ENCODE measurements at places on chromosomes 6 and 20. TPM values are rescaled to one million over a fixed set of nuclear protein-coding genes. Genes with fewer than 3 reads are reported as not detected.

SAPCD1 gene
- not detected for total RNA-seq

CNR1 gene
- total RNA-seq, result not detected

SLC32A1 gene
- not detected for total RNA-seq

MEI4 gene
- not detected for total RNA-seq

DEFB124 gene
- not detected for total RNA-seq

OR2J3 gene
- total RNA-seq, result not detected

IL20RA gene
- total RNA-seq, result not detected

MACROD2 gene
- not detected for total RNA-seq

GUCA1A gene
- total RNA-seq, result under 0.01 TPM

CASS4 gene
- 26.1 TPM for total RNA-seq

PTK7 gene
- 44.4 TPM for total RNA-seq

PXDC1 gene
- total RNA-seq, result 66.4 TPM

BMP5 gene
- total RNA-seq, result under 0.01 TPM

SLC22A2 gene
- total RNA-seq, result not detected

RNF217 gene
- 16.7 TPM for total RNA-seq

EPPIN gene
- not detected for total RNA-seq

OPN5 gene
- total RNA-seq, result not detected

LY6G5C gene
- 0.18 TPM for total RNA-seq

MYT1 gene
- total RNA-seq, result not detected

BMP7 gene
- not detected for total RNA-seq

PI3 gene
- total RNA-seq, result not detected

CRYBG1 gene
- total RNA-seq, result 1.1 TPM

CCN6 gene
- total RNA-seq, result not detected

COX4I2 gene
- not detected for total RNA-seq

DDO gene
- total RNA-seq, result 0.18 TPM

PRDM13 gene
- total RNA-seq, result not detected

PSORS1C2 gene
- total RNA-seq, result not detected

PRICKLE4 gene
- not detected for total RNA-seq

HRH3 gene
- total RNA-seq, result not detected

HLA-DOB gene
- total RNA-seq, result 0.36 TPM

CGAS gene
- total RNA-seq, result 4.2 TPM

XKR7 gene
- total RNA-seq, result not detected

SULF2 gene
- total RNA-seq, result 0.28 TPM

RSPH9 gene
- total RNA-seq, result under 0.01 TPM

B3GALT4 gene
- total RNA-seq, result 0.72 TPM

HLA-DQB1 gene
- total RNA-seq, result not detected

POU3F2 gene
- not detected for total RNA-seq

VSTM2L gene
- total RNA-seq, result 0.18 TPM

DAAM2 gene
- total RNA-seq, result 13.1 TPM

B3GAT2 gene
- total RNA-seq, result not detected

NNAT gene
- total RNA-seq, result 2.8 TPM

TLDC2 gene
- total RNA-seq, result 0.18 TPM

NMBR gene
- total RNA-seq, result not detected

Data from IMR-90 (cell line).